ENCODE measurements at places on chromosomes 3 and 15.

GRCh38 chr15:67138891-67139855, 73.8 kb downstream of the SMAD3 start:
- DNase-seq = no peak

- no peak for DNase-seq
Measured at GRCh38 chr3:37984051-37984450, 6.5 kb upstream of the VILL start.

DNA sequence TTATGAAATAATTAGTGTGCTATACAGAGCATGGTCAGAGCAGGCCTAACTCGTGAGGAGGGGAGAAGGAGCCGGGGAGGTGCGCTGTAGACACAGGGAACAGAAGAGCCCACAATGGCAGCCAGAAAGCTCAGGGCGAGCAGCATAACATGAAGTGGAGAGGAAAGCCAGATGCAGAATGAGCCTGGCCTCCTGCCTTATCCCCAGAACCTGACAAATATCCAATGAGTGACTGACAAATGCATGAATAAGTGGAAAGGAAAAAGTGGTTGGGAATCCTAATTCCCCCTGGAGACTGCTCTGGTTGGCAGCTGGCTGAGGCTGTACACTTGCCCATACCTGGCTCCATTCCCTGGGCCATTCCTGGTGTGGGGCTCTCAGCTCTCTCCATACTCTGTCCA, 9.2 kb upstream of the MST1R start:
- no peak for DNase-seq

- DNase-seq = no peak
Measured at GRCh38 chr3:161551697-161552096, 55.1 kb downstream of the OTOL1 start.

GRCh38 chr3:133857767-133858166, 37.9 kb downstream of the RAB6B start:
- no peak for DNase-seq

DNA sequence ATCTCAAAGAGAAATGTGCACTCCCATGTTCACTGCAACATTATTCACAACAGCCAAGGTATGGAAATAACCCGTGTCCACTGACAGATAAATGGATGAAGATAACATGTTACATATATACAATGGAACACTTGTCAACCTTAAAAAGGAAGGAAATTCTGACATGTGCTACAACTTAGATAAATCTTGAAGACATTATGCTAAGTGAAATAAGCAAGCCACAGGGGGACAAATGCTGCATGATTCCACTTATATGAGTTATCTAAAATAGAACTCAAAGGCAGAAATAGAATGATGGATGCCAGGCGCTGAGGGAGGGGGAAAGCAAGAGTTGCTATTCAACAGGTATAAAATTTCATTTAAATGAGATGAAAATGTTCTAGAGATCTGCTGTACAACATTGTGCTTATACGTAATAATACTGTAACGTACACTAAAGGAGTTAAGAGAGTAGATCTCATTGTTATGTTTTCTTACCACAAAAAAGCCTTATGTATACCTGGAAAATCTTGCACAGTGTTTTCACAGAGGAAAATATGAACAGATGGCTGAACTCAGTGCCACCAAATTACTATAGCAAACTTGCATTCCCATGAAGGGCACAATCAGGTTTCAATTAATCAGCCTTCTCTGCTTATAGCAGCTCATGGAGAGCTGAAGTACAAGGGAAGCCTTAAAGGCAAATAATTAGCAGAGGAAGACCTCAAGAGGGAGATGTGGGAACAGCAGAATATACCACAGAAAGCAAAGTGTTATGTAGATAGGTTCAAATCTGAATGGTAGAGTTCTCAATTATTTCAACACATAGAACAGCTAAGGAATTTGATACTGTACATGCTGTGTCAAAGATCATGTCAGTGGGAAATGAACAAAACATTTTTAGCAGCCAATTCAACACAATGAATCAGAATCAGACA, 8.1 kb upstream of the VPS39 start:
- no peak for DNase-seq

GRCh38 chr3:48107227-48107626, 81.0 kb downstream of the CDC25A start:
- DNase-seq = no peak

GRCh38 chr3:184338511-184338945, 1.1 kb downstream of the FAM131A start:
- DNase-seq = no peak

- DNase-seq = no peak
Measured at GRCh38 chr3:65572175-65572777, 466.4 kb downstream of the MAGI1 start.

DNA sequence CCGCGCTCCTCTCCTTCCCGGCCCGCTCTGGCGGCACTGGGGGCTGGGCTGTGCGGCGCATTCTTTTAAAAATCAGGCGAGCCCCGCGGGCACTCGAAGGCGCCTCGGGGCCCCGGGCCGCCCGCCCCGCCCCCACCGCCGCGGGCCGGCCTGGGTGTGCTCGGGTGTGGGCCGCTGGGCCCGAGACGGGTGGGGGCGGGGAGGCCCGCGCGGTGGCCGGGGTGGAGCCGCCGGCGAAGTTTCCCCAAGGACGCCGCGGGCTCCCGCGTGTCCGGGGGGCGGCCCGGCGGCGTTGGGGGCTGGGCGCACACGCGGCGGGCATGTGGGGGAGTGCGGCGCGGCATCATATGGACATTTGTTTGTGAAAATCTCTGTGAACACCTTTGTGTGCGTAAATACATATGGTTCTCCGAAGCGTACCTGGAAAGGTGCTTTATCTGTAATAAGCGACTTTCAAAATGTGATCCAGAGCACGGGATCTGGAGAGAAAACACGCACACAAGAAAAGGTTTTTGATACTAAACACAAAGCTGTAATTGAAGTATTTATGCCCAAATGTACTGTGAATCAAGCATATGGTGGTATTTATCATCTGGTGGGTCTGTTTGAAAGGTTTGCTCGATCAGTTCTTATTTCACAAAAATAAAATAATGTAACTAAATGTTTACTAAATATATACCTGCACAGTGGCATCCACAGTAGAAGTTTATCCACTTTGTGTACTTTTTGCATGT, 612 bp upstream of the TBL1XR1 start:
- DNase-seq = no peak

DNA sequence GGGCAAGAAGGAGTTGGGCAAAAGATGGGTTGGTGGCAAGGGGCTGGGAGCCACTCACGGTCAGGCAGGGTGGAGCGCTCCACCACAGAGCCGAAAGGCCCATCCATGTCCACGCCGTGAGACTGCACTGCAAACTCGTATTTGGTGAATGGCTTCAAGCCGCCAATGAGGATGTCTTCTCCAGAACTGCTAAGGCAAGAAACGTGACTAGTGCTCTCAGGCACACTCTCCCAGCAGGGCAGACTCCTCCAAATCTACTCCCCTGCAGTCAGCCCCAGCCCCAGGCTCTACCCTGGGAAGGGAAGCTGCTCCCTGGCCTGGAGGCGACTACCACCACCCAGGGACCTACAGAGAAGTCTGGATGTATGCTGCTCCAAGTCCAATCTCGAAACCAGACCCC, 11.4 kb upstream of the IGDCC3 start:
- no peak for DNase-seq

DNA sequence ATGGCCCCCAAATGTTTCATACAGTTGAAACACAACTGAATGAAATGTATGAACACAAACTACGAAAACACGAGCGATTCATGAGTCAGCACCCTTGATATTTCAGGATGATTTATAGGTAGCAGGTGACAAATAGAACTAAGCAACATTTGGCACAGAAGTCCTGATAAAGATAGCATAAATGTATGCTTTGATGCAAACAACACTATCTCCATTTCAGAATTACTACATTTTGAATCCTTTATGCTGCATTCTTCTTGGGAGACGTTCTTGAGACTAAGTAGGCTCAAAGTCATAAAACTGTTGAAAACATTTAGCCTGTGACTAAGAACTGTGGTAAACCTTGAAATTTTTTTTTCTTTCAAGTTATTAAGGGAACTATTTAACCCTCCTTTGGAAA, 200.3 kb upstream of the ICE2 start:
- DNase-seq = no peak

Data from T-helper 2 cell treated with Interferon-gamma antibody and Interleukin-4, amounts not matched to agents 5 μg/mL and 100 μg/mL, for 36 hours (primary cell).